ENCODE measurements at places on chromosomes 4 and X.

GRCh38 chrX:53186351-53186750 is 38.7 kb downstream of the KDM5C start:
- no peak for DNase-seq

GRCh38 chr4:52658641-52659000 is 480 bp downstream of the USP46 start:
- DNase-seq, result no peak

- DNase-seq, result no peak
Observed at GRCh38 chrX:110796407-110796697, 735 bp upstream of the CHRDL1 start.

- DNase-seq, result no peak
Observed at GRCh38 chrX:38086451-38087215, 80.3 kb downstream of the SYTL5 start.

DNA sequence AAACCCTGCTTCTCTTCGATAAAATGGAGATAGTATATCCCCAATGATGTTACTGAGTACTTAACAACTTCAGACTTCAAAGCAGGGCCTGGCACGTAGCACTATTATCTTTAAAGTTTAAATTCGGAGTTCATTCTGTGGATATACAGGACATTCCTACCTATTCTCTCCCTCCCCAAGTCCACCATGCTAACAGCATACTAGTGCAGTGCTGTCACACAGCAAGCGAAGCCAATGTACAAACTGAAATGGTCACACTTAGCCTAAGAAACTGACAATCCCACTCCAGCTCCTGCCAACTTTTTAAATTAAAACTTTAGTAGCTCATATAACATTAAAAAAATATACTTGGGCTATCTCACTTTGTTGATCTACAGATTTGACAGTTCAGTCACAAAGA is 1.2 kb upstream of the DNAJB14 start:
- DNase-seq, result no peak

DNA sequence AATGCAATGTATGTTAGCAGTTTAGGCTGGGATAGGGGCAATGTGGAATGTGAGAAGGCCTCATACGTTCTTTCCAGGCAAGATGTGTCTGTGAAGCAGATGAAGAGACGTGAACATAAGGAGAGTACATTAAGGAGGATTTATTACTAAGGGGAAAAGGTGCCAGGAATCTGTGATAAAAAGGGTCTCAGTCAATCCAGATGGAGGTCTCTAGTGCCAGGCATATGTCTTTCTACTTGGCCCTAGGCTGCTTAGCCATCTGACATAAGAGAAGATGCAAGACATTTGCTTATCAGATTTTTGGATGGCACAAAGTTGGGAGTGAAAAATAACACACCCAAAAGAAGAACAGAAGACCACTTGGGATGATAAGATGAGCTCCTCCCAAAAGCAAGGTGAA is 93.0 kb upstream of the PRKG2 start:
- DNase-seq, result no peak

- no peak for DNase-seq
Observed at GRCh38 chr4:53005808-53006207, 143.7 kb downstream of the RASL11B start.
